Activated CD8-positive, alpha-beta memory T cell treated with anti-CD3 and anti-CD28 coated beads for 24 hours (primary cell): ENCODE measurements at places on chromosomes 5 and 9.

- no peak for DNase-seq
Observed at GRCh38 chr9:97596906-97597305, 36.3 kb downstream of the TSTD2 start.

GRCh38 chr9:29668732-29669131 is 2095.5 kb upstream of the C9orf72 start:
- no peak for DNase-seq

DNA sequence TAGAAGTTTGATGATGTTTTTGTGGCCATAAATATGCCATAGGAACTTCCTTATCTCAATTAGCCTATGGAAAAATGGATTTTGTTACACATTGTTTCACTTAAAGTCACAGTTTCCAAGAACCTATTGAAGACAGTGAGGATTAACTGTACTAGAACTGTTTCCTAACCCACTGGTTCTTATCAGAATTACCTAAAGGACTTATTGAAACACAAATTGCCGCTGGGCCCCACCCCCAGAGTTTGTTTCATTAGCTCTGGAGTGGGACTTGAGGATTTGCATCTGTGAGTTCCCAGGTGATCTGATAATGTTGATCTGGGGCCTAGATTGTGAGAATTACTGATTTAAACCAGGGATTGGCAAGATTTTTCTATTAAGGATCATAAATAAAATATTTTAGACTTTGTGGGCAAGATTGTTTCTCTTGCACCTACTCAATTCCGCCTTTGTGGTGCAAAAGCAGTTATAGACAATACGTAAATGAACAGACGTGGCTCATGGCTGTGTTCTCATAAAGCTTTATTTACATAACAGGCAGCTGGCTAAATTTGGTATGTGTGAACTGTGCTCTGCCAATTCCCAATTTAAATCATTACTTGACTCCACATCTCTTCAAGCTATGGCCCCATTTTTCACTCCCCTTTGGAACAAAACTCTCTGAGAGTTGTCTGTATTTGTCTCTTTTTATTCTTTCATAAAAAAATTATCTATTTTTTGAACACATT is 9.3 kb downstream of the JAK2 start:
- DNase-seq = no peak

- DNase-seq = no peak
Observed at GRCh38 chr5:132389585-132390286, 20.2 kb downstream of the SLC22A5 start.

DNA sequence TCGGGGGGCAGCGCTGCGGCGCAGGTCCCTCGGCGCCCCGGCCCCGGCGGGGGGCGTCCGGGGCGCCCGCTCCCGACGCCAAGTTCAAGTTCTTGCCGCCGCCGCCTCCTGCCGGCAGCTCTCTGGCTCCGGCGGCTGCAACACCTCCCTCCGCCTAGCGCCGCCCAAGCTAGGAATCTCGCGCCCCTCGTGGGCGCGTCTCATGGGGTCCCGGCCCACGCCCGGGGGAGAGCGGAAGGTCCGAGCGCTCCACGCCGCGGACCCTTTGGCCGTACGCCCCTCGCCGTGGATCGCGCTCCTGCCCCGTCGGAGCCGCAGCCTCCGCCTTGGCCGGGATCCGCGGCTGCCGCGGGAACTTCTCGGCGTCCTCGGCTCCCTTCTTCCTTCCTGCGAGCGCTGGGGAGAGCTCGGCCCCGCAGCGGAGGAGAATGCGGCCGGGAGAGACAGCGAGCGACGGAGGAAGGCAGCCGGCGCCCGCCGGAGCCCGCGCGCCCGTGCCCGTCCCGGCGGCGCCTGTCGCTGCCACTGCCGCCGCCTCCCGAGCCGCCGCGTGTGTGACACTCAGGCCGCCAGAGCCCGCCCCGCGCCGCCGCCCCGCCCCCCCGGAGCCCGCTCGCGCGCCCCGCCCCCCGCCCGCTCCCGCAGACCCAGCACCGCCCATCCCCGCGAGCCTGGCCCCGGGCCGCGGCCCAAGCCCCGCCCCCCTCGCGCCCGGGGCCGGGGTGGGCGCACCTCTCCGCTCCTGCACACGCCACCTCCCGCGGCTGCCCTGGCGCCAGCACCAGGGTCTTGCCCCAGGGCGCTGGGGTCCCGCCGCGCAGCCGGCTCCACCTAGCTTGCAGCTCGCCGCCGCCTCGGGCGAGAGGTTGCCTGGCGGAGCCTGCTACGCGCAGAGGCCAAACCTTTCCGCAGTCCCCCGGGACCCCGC is at the start of gene SHB:
SHB (minus strand) TSS at position 527 of the 928 bp plus-strand sequence. CDS start 582 bp downstream, outside the sequence.
- peak; percentile 89 for DNase-seq

DNA sequence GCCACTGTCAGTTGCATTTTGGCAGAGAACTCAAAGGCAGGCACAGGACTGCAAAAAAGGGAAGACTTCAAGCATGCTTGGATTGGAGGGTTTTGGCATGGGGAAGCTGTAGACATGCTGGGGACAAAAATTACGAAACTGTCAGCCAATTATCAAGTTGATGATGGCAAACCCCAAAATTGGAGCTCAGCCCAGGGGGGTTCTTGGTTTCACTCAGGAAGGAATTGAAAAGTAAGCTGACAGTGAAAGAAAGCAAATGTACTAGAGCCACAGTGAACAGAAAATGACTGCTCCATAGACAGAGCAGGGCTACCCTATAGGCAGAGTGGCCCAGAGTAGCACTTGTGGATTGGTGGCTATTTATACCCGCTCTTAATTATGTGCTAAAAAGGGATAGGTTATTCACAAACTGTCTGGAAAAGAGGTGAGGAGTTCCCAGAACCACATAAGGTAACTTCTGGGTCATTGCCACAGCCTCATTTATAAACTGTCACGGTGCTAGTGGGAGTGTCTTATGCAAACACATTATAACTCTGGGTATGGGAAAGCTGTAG is 14.6 kb upstream of the CFAP95 start:
- no peak for DNase-seq

- no peak for DNase-seq
Observed at GRCh38 chr5:175325681-175326080, 118.3 kb downstream of the DRD1 start.

DNA sequence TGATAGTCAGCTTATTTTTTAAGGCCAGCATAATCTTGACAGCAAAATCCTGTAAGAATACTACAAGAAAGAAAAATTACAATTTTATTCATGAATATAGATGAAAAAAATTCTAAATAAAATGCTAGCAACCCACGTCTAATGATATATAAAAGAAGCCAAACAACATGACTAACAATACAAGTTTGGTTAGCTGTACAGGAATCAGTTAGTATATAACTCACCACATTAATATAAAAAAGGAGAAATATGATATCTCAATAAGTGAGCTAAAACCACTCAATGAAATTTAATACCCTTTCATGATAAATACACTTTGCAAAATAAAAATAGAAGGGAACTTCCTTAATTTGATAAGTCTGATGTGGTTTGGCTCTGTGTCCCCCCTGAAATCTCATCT is 139.7 kb upstream of the MAN2A1 start:
- no peak for DNase-seq

DNA sequence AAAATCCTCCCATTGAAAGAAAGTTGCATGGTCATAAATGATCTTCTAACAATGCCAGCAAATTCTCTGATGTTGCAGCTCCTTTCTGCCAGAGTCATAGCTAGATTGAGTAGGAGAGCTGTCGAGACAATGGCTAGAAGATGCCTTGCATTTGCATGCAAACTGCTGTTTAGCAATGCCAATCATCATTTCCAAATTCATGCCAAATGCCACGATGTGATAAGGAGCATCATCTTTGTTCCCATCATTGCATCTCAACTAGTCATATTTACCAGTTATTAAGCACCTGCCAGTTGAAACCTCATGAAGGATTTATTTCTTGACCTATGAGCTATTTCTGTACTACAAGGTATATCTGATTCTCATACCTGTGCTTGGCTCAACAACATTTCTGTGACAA is 246.4 kb upstream of the PIK3R1 start:
- DNase-seq = no peak

GRCh38 chr5:7515284-7515914 is 119.5 kb downstream of the ADCY2 start:
- DNase-seq = no peak

GRCh38 chr5:73844165-73844564 is 218.2 kb downstream of the ARHGEF28 start:
- no peak for DNase-seq

- no peak for DNase-seq
Observed at GRCh38 chr5:98794414-98795080, 21.1 kb downstream of the RGMB start.

GRCh38 chr9:130982636-130983358 is 26.2 kb upstream of the LAMC3 start:
- no peak for DNase-seq

DNA sequence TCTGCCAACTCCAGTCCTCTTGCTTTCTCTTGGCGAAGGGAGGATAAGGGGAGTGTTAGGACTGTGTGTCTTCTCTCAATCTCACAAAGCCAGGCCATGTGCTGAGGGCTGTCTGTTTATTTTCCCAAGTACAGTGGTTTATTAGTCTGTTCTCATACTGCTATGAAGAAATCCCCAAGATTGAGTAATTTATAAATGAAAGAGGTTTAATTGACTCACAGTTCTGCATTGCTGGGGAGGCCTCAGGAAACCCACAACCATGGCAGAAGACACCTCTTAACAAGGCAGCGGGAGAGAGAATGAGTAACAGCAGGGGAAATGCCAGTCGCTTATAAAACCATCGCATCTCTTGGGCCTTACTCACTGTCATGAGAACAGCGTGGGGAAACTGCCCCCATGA is 36.2 kb upstream of the CKS2 start:
- DNase-seq = no peak

GRCh38 chr9:113398796-113399195 is 2.3 kb downstream of the ALAD start:
- no peak for DNase-seq

GRCh38 chr9:83219924-83220438 is 157.0 kb upstream of the RASEF start:
- no peak for DNase-seq

GRCh38 chr5:122947372-122947771 is 89.2 kb downstream of the PPIC start:
- DNase-seq = no peak

DNA sequence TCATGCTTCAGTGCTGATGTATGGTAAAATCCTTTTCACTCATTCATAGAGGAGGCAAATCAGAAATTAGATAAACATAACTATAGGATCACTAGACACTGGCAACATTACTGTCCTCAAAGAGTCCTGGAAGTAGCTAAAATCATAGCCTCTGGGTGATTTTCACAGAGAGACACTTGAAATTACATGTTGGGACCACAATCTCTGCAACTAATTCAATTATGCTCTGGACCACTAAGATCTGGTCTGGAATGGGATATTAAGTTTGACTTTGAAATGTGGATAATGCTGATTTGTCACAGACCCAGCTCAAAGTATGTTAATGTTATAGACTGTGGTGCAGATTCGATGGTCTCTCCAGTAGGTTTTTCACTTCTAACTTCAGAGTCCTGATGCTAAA is 214.6 kb upstream of the CCNH start:
- DNase-seq = no peak

DNA sequence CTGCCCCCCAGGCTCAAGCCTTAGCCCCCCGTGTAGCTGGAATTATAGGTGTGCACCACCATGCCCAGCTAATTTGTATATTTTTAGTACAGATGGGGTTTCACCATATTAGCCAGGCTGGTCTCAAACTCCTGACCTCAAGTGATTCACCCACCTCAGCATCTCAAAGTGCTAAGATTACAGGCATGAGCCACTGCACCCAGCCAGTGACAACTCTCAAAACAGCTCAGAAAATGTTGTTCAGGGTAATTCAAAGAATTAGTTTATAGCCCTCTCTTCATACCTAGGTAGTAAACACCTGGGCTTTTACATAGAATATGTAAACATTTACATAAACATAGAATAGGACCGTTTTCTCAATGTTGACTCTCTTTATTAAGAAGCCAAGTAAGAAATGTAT is 168.7 kb downstream of the ENC1 start:
- DNase-seq = no peak

DNA sequence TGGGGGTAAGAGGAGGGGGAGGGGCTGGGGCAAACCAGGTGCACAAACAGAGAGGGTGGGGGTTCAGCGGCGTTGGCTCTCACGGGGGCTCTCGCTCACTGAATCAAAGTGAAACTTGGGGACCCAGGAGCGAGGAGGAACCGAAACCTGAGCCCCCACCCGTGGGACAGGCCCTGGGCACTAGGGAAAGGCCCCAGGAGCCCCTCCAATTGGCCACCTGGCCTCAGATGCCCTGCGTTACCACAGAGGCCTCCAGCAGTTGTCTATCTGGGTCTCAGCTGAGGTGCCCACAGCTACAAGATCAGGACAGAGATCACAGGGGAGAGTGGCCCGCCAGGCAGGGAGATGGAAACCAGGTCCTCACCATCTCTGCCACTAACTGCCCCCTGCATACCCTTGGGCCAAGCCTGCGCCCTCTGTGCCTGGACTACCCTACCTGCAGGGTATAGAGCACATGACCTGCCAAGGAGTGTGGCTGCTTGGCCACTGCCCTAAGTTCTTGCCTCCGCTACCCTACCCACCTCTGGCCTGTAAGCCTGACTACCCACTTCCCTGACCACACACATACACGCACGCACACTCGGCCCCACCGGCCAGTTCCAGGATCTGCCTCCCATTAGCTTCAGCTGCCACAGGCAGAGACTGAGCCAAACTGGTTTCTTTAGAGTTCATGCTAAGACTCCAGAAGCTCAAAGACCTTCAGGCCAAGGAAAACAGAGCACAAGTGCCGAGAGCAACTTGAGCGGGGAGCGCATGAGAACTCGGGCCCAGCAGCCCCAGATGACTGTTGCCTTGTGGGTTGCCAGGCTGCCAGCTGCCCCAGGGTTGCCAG is 39.9 kb downstream of the PAX5 start:
- DNase-seq = no peak

DNA sequence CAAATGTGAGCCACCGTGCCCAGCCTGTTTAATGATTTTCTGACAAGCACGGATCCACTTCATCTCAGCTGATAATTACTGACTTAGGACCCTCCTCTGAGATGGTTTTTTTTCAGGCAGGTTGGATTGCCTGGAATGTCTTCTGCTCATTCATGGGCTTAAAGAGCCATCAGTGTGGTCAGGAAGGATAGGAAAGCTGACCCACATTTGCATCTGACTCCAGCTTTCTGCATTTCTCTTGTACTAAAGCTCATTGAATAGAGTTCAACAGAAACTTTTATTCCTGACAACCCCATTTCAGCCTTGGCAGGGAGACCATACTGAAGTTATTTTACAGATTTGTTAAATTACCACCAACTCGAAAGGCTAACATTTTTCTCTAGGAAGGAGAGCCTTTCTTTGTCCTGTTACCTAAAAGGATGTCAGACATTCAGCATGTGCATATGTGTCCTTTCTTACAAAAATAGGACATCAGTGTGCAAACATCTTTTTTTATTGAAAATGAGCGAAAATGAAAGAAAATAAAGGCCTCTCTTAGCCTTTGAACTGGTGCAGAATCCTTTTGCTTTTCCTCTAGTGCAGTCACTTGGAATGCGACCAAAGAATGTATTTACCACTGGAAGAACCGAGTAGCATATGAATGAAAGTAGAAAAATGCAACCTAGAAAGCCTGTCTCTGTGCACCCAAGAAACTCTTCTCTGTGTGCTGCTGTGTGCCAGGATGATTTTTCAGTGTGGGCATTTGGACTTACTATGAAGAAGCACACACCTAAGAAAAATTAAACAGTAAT is 26.6 kb downstream of the ADCY2 start:
- DNase-seq = no peak
